ENCODE measurements at places on chromosomes 5 and 9. TPM values are rescaled to one million over a fixed set of nuclear protein-coding genes. Genes with fewer than 3 reads are reported as not detected.

DNA sequence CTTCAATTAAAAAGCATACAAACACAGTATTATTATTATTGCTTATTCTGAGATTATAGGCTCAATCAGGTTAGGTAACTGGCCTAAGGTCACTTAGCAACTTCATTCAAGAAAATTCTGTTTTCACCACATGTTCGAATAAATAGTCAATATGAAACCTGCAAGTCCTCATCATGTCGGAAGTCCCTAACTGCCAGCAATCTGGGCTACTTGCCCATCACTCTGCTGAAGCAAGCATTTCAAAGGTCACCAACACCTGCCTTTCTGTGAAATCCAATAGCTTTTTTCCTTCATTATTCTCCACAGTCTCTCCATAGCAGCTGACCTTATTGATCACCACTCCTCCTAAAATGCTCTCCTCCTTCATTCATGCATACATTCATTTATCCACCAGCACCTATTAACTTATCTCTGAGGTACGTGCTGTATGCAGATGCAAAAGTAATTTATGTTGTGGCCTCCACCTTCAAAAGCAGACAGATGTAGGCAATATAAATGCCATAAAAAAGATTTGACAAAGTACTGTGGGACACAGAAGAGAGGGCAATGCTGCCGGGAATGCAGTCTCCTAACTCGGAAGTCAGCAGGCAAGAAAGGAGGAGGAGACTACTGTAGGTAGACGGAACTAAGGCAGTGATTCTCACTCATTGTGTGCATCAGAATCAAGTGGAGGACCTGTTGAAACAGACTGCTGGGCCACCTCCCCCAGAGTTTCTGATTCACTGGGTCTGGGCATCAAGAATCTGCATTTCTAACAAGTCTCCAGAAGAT lies 310.9 kb downstream of the BNC2 start:
- H3K4me3 ChIP-seq = no peak overlapping the region
- no peak overlapping the region for H3K27ac ChIP-seq
- no peak for DNase-seq
- H3K27me3 ChIP-seq = no peaks in the 10 kb centered on the region
- H3K36me3 ChIP-seq = no peaks in the 10 kb centered on the region

DNA sequence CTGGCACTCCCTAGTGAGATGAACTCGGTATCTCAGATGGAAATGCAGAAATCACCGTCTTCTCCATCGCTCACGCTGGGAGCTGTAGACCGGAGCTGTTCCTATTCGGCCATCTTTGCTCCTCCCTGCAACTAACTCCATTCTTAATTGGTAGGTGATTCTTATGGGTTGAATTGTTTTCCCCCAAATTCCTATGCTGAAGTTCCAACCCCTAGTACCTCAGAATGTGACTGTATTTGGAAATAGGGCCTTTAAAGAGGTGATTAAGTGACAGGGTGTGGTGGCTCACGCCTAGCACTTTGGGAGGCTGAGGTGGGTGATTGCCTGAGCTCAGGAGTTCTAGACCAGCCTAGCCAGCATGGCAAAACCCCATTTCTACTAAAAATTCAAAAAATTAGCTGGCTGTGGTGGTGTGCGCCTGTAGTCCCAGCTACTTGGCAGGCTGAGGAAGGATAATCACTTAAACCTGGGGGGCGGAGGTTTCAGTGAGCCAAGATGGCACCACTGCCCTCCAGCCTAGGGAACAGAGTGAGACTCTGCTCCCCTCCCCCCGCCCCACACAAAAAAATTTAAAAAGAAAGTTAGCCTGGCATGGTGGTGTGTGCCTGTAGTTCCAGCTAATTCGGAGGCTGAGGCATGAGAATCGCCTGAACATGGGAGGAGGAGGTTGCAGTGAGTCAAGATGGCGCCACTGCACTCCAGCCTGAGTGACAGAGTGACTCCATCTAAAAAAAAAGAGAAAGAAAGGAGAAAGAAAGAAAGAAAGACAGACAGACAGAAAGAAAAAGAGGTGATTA lies 25.2 kb upstream of the FOCAD start:
- no peak for DNase-seq
- H3K27ac ChIP-seq = peak overlapping the region; percentile 10

Gene GNA14
- not detected for total RNA-seq

DNA sequence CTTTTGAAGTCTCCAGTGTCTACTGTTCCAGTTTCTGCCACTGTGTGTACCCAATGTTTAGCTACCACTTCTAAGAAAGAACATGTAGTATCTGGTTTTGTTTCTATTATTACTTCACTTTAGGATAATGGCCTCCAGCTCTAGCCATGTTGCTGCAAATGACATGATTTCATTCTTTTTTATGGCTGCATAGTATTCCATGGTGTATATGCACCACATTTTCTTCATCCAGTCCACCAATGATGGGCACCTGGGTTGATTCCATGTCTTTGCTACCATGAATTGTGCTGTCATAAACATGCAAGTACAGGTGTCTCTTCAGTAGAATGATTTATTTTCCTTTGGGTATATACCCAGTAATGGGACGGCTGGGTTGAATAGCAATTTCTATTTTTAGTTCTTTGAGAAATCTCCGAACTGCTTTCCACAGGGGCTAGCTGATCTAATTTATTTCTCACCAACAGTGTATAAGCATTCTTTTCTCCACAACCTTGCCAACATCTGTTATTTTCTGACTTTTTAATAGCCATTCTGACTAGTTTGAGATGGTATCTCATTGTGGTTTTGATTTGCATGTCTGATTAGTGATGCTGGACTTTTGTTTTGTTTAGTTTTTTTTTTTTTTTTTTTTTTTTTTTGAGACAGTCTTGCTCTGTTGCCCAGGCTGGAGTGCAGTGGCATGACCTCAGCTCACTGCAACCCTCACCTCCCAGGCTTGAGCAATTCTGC lies 68.9 kb downstream of the WDR41 start:
- H3K27me3 ChIP-seq = no peaks in the 10 kb centered on the region
- no peaks in the 10 kb centered on the region for H3K4me1 ChIP-seq
- no peak overlapping the region for H3K27ac ChIP-seq
- no peak for DNase-seq
- no peak overlapping the region for H3K4me3 ChIP-seq

DNA sequence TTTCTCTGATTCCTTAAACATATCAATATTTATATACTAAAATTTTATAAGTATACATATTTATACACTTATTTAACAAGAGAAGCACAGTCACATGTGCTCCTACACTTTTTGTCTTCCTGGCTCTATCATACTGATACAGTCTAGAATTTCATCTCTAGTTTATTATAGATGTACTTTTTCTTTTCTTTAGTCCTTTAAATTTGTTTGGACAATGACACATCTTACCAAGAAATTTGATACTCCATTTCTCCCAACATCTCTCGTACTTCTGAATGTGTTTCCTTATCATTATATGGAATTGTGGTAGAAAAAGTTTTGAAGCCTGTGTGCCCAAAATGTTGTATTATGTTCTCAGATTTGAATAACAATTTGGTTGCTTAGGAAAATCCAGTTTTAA lies 104.6 kb downstream of the DMRT2 start:
- no peak overlapping the region for H3K4me3 ChIP-seq
- DNase-seq = no peak
- H3K4me1 ChIP-seq = no peaks in the 10 kb centered on the region
- no peak overlapping the region for H3K27ac ChIP-seq

DNA sequence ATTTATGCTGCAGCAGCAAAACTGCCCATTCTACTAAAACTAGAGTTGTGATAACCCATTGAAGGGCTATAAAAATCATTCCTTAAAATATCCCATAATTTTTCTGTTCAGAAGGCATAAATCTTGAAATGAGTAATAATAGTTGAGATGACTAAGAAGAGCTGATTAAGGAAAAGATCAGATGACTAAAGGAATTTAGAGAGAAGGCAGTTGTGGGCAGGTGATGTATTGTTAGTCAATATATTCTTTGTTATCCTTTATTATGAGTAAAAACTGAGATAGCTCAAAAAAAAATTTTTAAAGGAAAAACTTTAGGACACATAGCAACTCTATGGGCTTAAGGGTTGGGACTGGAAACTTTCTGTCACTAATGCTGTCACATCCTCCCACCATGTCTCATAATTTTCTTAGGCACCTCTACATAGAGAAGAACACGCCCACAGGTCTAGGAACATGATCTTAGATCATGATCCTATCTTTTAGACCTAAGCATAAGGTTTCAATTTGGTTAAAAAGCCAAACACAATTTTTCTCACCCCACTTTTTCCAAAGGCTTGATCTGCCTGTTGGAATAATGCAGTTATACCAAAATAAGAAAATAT lies 597.5 kb upstream of the MEF2C start:
- no peak overlapping the region for H3K27ac ChIP-seq
- no peaks in the 10 kb centered on the region for H3K36me3 ChIP-seq
- no peak overlapping the region for H3K4me3 ChIP-seq
- H3K27me3 ChIP-seq = no peaks in the 10 kb centered on the region

DNA sequence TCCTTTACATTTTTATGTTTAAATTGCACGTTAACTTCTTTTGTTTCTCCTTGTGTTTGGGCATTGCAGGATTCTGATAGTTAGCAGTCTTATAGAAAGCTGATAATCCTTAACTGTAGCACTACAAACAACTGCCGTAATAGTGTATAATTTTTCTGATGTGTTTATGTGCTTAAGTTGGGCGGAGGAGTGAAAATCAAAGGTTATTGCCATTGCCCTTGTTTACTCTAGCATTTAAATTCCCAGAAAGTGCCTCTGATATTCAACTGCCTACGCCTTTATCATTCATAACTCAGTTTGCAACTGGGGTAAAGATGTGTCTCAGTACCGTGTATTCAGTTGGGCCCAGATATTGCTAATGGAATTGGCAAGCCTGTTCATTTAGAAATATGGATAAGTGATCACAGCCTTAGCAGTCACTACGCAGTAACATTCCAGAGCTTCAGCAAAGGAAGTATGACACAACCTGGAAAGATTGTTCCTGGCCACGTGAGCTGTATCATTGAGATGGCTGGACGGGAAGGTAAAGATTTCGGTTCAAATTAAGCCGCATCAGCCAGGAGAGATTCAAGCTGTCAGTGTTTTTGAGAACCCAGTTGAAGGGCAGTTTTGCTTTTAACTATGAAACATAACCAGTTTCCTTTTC lies 28.1 kb upstream of the LRRTM2 start:
- no peak for DNase-seq
- no peak overlapping the region for H3K27ac ChIP-seq
- no peaks in the 10 kb centered on the region for H3K27me3 ChIP-seq
- peaks cover 10% of the 10 kb centered on the region for H3K4me1 ChIP-seq
- peaks cover 53% of the 10 kb centered on the region for H3K36me3 ChIP-seq
